ENCODE measurements at places on chromosomes 12 and 14.

- no peak for DNase-seq
Measured at GRCh38 chr12:120984351-120984898, 6.1 kb downstream of the HNF1A start.

DNA sequence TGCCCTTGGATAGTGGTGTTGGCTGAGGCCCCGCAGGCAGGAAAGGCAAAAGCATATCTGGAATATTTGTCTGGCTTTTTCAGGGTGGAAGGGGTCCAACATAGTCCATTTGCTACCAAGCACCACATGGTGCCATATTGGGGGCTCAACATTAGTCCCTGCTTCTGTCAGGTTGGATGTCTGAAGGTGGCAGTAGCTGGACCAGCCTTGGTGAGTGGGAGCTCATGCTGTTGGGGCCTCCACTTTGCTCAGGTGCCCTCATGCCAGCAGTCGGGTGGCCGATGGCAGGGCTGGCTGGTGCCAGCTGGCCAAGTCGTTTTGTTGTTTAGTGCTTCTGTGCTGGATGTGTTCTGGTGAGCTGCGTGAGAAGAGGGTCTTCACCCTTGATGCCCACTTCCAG is 135.3 kb downstream of the PAPOLA start:
- DNase-seq = no peak

GRCh38 chr12:109731806-109732205 is 18.2 kb downstream of the FAM222A start:
- DNase-seq = no peak

DNA sequence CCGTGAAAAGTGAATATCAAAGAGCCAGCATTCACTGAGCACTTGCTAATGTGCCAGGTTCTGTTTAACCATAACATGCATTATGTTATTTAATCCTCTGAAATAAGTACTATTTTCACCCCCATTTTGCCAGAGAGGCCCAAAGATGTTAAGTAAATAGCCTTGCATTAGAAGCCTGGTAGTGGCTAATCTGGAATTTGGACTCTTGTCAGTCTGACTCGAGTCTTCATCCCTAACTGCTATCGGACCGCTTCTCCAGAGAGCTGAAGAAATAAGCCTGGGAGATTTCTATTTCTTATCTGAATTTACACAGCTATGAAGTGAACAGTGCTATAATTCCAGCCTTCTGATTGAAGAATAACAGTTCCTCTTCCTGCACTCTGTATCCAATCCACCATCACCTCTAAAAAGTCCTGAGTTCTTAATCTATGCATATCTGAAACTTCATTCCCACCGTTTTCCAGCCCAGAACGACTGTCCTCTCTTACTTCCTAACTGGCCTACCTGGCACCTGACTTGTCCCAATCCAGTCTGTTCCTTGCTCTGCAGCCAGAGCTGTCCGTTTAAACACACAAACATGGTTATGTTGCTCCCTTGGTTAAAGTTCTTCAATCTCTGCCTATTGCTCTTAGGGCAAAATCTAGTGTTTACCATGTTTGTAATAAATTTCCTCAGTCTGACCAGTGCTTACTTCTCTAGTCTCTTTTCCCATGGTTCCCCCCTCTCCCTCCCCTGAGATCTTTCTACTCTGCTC is 2.3 kb downstream of the POLR3B start:
- no peak for DNase-seq

DNA sequence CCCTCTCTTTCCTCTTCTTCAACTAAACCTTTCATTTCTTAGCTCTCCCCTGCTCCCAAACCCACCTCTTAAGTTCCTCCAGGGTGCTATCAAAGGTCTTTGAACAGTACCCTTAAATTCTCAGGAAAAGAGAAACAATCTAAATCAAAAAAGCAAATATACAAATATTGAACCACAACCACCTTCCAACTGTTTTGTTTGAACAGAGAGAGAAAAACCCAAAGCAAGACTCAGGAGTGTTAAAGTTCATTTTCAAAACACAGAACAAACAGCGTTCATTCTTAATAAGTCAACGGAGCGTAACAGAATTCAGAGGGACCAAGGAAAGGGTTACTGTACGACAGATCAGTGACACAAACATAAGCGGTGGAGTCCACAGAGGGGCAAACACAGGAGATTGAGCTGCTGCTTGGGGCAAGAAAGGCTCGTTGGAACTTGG is 73.3 kb downstream of the NDUFA12 start:
- no peak for DNase-seq

- peak; percentile 51 for DNase-seq
Measured at GRCh38 chr12:121297435-121297991, 1.0 kb upstream of the CAMKK2 start.

- DNase-seq = no peak
Measured at GRCh38 chr14:90409209-90409730, 12.4 kb downstream of the CALM1 start.

DNA sequence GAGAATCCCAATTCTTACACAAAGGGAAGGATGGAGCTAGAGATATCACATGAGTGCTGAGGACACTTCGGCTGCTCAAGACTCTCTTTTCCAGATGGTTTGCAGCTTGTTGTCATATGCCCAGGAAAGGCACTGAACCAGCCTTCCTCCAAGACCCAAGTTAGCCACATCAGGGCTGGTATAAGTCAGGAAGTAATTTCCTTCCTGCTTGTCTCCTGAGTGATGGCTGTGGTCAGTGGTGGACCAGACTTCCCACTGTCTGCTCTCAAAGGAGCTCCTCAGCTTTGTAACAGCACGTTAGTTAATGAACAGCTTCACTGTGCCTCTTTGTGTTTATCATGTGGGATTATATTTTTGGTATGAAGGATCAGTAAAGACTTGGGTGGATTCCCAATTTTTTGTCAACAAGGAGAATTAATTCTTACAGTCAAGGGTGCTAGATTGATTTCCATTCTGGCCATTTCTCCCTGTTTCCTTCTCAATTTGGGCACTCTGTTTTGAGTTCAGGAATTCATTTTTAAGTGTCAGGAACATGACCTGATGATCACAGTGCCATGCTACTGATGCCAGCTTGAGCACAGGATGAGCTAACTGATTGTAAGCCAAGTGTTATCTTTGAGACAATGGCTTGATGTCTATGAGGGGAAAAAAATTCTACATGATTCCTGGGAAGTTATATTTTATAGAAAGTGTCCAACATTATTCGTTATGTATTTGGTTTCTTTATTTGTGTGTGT is 145.8 kb downstream of the GCH1 start:
- DNase-seq = no peak

GRCh38 chr14:101219896-101220703 is 316.6 kb upstream of the RTL1 start:
- no peak for DNase-seq

DNA sequence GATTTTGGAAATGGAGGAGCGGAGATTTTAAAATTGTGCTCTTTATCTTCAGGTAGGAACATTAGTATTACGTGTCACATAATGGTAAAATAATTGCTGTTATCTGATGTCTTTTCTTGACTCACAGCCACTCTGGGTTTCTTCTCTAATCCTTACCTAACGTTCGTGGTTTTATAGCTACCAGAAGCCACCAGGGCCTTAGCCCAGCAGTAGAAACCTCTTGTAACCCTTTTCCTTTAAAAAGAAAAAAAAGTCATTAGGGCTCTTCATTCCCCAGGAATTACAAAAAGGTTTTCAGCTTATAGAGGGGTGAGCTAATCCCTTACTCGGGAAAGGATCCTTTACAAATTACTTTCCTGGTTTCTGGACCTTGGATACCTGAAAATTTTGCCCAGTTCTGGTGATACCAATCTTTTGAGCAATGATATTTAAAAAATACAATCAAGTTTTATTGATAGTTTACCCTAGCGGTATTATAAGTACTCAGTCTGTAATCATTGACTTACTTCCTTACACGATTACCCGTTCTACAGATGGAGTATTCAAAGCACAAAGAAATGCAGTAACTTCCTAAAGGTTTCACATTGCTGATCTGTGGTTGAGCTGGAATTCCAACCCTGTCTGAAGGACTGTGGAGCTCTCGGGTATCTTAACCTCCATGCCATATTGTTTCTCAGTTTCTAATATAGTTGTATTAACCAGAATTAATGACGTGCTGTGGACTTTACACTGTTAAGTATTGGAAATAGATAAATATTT is 1.6 kb downstream of the GABARAPL1 start:
- no peak for DNase-seq

GRCh38 chr14:90387206-90387760 is 9.5 kb upstream of the CALM1 start:
- no peak for DNase-seq

- DNase-seq = no peak
Measured at GRCh38 chr14:106872611-106873446, 1346.4 kb downstream of the TMEM121 start.

GRCh38 chr14:86673523-86673969 is 1143.6 kb downstream of the FLRT2 start:
- no peak for DNase-seq

DNA sequence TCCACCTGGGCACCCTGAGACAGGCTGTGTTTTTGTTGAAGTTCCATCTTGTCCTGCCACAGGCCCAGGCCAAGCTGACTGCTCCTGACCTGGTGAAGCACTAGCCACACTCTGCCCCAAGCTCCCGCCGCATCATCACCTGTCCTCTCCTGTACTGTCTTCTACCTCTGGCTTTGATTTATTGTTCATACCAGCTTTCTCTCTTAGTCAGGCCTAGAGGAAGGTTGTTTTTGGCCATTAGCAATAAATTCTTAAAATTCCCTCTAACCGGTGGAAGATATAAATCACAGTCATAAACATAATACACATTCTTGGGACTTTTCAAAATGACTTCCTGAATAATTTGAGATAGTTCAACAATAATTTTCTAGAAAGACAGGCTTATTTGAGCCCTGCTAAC is 169.4 kb downstream of the DAD1 start:
- no peak for DNase-seq

GRCh38 chr14:74062809-74063150 is 21.5 kb downstream of the ALDH6A1 start:
- no peak for DNase-seq

- no peak for DNase-seq
Measured at GRCh38 chr12:128316973-128317526, 50.1 kb downstream of the TMEM132C start.

GRCh38 chr12:24584032-24584675 is 364.7 kb downstream of the BCAT1 start:
- DNase-seq = no peak

GRCh38 chr14:101963656-101964296 is 597 bp upstream of the DYNC1H1 start:
- DNase-seq = no peak

- no peak for DNase-seq
Measured at GRCh38 chr12:32139064-32139421, 32.4 kb downstream of the BICD1 start.

DNA sequence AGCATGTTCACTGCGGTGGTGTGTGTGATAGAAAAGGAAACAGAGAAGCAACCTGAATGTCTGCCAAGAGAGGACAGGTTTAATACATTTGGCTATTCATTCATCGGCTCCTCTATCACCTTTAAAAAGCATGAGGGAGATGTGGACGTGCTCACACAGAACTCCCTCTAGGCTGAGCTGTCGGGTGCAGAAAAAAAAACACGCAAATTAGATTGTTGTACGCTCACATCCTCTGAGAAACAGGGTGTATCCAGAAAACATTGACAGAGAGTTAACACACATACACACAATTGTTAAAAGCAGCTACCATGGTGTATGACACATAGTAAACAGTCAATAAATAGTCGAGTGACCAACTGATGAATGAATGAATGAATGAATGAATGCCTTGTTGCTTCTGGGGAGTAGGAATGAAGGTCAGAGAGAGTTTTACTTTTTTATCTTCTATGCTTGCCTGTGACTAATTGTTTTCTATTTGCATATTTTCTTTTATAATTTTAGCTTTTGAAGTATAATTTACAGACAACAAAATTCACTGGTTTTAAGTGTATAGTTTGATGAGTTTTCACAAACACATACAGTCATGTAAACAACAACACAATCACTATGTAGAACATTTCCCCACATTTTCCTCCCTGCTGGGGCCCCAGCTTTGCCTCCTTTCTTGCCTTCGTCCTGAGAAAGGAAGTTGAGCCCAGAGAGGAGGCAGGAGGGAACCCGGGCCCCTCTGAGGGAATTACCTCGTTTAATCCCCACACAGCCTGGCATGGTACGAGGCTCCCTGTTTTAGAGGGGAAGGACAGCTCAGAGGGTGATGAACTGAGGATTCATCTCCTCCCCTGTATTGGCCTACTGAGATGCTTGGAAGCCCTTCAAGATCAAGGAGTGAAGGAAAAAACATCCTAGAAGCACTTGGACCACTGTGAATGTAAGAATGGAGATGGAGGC is 19.7 kb upstream of the FAM222A start:
- DNase-seq = no peak

- no peak for DNase-seq
Measured at GRCh38 chr14:47739541-47739940, 64.1 kb upstream of the MDGA2 start.

DNA sequence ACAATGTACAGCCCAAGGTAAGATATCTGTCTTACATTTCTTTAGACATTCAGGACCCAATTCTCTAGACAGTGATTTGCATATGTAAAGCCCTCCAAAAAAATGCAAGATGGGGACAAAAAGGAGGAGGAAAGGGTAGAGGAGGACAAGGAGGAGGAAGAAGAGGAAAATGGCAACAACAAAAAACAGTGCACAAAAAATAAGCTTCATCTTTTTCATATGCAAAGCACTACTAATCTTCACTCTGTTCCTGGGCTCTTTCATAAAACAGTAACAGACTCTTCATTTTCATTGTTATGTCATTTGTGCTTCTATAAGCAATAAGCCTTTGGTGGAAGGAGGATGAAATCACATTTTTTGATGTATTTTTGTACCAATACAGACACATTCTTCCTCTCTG is 61.4 kb downstream of the KCNH5 start:
- no peak for DNase-seq

DNA sequence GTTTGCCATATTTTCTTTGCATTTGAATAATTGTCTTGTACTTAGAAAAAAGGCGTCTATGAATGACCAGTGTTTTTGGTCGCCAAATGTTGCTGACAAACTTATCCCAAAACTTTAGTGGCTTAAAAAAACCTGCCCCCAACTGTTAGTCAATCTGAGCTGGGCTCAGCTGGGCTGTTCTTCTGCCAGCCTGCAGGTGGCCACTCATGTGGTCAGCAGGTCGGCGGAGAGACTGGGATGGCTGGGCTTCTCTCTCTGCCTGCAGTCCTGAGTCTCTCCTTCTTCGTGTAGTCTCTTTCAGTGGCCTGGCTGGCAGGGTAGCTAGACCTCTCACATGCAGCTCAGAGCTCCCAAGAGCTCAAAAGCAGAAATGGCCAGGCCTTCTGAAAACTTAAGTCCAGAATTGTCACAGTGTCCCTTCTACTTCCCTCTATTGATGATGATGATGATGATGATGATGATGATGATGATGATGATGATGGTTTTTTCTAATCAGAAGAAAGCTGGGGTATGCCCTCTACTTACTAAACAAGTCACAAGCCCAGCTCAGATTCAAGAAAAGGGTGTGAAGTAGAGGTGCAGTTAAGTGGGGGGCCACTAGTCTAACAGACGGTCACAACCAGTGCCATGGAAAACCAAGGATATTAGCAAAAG is 87.9 kb downstream of the PTPN11 start:
- no peak for DNase-seq

GRCh38 chr12:87317302-87317701 is 711.9 kb downstream of the C12orf50 start:
- DNase-seq = no peak

Measured in neuronal stem cell (in vitro differentiated cells).